ENCODE measurements at places on chromosomes 4 and X.
A peak's percentile ranks its signal among the peaks of the same experiment; 100 is the strongest.

DNA sequence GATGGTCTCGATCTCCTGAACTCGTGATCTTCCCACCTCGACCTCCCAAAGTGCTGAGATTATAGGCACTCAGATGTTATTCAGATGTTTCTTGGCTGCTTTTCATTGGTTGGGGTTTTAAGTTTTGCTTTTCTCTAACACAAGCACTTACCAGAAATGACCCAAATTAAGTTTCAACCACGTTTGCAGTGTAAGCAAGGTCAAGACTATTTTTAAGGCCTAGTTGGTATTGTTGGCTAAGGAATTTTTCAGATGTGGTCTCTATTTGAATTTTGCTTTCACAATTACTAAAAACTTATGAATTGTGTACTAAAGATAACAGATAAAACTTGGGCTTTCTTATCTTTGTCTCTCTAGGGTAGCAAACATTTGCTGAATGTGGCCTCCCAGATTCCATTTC lies 1756.9 kb upstream of the TENM3 start:
- no peak for DNase-seq

DNA sequence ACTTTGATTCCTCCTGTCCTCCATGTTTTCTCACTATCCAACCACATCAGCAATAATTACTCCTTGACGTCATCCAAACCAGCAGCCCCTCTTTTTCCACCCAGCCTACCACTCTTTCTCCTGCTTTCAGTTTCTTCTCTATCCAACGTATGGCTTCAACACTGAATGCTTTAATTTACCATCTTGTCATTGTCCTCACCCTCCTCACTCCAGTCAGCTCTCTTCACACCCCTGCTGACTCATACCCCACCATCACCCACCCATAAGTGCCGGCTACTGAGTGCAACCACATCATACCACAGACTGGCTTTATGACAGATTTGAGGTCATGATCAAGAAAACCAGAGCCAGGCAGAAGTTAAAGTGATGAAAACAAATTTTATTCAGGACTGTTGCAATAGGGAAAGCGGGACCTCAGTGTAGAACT lies 9.8 kb upstream of the ANXA5 start:
- no peak for DNase-seq

GRCh38 chr4:81688085-81688484 lies 216.4 kb upstream of the RASGEF1B start:
- DNase-seq = no peak

DNA sequence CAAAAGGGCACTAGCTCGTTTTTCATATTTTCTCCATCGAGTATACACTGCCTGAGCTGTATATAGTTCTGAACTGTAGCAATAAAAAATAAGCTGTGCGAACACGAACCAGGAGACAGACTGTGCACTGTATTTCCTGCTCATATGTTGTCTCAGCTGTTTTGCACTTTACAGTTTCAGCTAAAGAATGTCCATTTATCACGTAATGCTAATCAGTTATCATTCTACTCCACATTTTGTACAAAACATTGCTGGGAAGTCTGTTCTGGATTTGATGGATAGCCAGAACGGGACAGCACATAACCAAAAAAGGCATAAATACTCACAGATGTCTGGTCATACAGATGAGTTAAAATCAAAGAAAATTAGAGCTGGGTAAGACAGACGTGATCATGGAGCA lies 315.5 kb upstream of the ADGRL3 start:
- no peak for DNase-seq

DNA sequence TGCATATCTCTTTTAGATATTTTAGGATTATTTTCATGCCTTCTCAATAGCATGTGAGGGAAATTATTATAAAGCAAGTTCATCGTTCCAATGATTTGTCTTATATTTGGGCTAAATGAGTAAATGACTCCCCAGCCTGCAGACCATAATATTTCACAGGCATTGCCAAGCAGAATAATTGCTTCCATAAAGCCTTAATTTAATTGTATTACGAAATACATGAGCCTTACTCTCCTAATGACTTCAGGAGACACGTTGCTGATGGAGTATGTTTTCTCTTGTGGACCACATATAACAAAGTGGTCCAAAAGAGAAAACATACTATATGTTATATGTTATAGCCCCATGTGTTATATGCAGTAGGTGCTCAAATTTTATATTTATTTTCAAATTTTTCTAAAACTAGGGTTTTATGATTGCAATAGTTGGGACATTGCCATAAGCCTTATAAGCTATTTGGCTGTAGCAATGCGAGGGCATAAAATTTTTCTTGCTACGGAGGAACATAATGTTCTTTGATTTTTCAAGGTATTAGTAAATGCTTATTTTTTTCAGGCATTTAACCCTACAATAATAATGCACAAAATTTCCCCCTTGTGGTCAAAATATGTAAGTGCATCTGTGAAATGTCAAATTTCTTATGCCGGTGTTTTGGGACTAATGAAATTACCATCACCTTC lies 26.2 kb upstream of the TMPRSS11D start:
- no peak for DNase-seq

DNA sequence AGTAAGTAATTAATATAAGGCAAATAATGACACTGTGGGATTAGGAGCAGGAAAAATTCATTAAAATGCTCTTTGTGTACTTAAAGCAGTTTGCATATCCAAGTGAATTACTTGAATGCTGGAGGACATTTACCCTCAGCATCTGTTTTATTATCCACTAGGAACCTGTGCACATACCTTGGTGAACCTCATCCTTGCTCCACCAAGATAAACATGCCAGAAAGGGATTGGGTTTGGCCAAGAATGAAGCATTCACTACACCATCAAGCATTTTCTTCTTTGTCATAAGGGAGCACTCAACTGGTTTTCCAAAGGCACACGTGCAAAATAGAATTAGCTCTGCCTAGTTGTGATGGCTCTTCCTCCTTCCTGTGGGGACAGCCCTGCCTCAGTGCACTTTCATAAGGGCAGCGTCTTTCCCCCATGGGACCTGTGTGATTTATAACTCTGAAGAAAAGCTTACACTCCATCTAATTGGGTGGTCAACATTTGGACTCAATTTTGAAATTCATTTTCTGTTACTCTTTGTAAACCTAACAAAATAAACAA lies 291.7 kb downstream of the USP46 start:
- DNase-seq = no peak

DNA sequence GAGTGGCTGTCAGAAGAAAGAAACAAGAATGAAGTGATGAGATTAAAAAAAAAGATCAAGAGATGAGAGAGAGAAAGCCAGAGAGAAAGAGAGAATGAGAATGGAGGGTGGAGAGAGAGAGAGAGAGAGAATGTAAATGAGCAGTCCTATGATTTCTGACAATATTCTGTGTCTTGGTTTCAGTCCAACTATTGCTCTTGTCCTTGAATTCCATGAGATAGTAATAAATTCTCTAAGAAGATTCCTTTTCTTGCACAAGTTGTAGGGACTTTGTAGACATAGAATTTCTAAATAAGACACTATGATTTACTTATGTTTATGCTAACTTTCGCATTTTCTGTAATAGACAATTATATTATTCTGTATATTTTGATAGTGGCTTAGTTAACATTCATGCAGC lies 149.6 kb upstream of the CTSO start:
- no peak for DNase-seq

GRCh38 chrX:56069299-56069931 lies 162.7 kb upstream of the KLF8 start:
- DNase-seq = no peak

DNA sequence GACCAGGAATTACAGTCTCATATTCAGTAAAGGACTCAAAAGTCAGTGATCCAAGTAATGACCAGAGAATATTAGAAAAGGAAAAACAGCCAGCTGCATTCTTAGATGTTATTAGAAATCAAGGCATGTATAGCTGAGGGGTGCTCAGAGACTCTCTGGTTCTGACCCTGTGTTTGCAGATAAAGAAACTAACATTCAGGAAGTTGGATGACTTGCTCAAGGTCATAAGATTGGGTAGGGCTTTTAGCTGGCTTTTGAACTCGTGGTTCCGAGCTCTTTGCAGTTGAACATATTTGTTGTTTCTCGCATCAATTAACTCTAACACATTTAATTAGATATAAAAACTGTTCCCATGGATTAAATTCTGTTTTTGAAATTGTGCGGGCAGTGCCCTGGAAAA lies 62.5 kb upstream of the ENPP6 start:
- no peak for DNase-seq

DNA sequence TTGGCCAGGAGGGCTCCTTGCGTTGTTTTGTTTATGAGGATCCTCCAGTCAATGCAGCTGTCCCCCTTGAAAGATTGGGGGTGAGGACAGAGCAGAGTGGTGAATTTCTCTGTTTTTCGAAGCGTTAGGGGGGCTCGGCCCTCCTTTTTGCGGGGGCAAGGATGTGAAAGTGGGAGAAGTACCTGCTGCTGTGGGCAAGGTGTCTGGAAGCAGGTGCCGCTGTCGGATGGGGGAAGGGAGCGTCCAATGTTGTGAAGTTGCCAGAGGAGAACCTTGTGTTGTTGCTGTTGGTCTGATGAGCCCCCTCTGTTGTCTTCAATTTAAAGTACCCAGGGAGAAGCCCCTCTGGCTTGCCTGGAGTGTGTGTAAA lies 613 bp downstream of the GLRB start:
- DNase-seq = no peak

DNA sequence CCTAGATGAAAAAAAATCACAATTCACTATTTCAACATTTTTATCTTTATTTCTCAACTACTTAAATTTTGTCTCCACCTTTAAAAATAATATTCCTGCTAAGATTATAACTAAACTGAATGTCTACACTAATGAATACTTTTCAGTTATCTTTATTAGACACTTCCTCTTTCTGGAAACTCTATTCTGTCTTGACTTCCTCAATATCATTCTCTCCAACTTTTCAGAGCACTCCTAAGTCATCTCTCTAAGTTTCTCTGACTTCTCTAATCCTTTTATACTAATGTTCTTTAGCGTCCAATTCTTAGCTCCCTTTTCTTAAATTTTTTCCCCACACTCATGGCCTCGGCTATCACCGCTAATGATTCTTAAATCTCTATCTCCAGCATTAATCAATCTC lies 374.2 kb downstream of the FBXO8 start:
- no peak for DNase-seq

DNA sequence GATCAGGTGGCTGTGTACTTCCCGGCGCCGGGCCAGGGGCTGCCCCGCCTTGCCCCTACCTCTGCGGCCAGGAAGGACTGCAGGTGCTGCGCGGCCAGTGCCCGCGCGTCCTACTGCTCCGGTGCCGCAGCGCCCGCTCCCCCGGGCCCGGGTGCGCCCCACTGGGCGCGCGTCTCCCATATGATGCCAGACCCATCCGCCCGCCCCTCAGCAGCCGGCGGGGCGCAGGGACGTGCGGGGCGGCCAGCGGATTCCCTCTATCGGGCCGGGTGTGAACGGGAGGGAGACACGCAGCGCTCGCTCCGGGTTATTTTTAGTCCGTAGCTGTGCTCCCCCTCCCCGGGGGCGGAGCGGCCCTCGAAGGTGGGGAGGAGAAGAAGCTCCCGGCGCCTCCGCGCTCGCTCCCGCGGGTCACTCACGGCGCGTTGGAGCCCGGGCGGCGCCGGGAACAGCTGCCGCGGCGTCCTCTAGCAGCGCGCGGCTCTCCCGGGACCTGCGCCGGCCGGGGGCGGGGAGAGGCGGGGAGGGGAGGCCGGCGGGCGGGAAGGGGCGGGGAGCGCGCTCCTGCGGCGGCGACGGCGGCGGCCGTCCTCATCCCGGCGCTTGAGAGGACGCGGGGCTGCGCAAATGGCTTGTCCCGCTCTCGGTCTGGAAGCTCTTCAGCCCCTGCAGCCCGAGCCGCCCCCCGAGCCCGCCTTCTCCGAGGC lies 103.6 kb downstream of the UCHL1 start:
- no peak for DNase-seq

GRCh38 chrX:22040184-22040583 lies 8.1 kb downstream of the PHEX start:
- DNase-seq = no peak

DNA sequence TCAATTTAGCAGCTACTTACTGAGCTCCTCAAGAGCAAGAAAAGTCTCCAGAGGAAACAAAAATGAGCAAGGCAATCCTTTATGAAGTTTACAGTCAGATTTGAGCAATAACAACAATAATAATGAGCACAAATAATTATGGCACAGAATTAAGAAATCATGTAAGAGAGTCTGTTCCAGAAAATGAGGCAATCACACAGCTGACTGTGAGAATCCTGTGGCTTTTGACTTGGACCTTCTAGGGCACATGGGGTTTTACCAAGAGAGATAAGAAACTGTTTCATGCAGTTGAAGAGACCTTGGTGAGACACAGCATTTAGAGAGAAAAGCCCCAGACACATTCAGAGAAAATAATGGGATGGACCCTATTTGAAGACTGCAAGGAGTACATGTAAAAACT lies 362.6 kb upstream of the MAGEB2 start:
- no peak for DNase-seq

- DNase-seq = peak; percentile 9
These were observed 31.6 kb upstream of the C1QTNF7 start for GRCh38 chr4:15396157-15396800.

DNA sequence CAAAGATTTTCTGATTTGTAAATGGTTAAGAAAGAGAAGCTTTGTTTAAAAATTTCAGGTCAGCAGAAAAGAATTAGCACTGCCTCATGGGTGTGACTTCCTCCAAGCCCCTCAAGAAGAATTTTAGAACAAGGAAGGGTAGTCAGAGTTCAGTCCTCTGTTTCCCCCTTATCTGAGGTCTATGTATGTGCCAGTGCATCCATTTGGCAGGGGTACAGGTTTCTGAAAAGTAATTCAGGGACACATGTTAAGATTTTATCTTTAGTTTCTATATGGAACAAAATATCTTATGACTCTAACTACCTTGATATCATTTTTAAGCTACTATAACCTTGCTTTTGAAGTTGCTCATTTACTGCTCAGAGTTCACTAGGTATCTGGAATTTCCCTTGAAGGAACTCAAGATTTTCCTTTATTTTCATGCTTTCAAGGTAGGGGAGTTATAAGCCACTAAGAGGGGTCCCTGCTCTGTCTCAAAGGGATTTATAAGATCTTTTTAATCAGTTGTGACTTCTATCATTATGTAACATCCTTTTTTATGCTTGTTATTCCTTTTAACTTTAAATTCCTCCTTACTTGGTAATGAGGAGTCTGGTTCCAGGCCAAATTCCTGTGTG lies 24.4 kb upstream of the PLK4 start:
- DNase-seq = no peak
